Astrocyte of the cerebellum (primary cell): ENCODE measurements at places on chromosomes 3 and 15.

DNA sequence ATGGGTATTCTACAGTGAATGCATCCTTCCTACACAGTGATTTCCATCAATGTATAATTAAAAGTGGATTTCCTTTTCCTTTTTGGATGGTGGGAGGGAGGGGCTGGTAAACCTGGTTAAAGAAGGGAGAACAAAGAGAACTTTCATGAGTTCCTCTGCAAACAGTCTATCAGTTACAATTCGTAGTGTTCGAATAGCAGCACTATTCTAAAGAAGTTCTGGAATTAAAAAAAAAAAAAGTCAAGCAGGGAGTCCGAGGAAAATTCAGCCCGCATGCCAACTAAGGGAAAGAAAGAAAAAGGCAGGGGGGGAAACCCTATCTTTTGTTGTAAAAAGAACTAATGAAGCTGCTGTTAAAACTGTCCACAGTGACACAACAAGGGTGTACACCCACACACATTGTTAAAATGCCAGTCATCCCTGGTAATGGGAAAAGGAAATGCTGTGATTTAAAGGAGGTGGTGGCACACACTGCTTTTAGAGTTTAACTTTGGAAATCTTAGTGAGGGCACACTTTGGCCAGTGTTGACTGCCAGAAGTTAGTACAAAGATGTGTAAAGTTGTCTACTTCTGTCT, 521.2 kb downstream of the ZIC1 start:
- no peak for DNase-seq

- no peak for DNase-seq
Observed at GRCh38 chr3:80350771-80351170, 583.0 kb upstream of the ROBO1 start.

GRCh38 chr3:33918126-33918756, 119.8 kb downstream of the PDCD6IP start:
- DNase-seq = no peak

DNA sequence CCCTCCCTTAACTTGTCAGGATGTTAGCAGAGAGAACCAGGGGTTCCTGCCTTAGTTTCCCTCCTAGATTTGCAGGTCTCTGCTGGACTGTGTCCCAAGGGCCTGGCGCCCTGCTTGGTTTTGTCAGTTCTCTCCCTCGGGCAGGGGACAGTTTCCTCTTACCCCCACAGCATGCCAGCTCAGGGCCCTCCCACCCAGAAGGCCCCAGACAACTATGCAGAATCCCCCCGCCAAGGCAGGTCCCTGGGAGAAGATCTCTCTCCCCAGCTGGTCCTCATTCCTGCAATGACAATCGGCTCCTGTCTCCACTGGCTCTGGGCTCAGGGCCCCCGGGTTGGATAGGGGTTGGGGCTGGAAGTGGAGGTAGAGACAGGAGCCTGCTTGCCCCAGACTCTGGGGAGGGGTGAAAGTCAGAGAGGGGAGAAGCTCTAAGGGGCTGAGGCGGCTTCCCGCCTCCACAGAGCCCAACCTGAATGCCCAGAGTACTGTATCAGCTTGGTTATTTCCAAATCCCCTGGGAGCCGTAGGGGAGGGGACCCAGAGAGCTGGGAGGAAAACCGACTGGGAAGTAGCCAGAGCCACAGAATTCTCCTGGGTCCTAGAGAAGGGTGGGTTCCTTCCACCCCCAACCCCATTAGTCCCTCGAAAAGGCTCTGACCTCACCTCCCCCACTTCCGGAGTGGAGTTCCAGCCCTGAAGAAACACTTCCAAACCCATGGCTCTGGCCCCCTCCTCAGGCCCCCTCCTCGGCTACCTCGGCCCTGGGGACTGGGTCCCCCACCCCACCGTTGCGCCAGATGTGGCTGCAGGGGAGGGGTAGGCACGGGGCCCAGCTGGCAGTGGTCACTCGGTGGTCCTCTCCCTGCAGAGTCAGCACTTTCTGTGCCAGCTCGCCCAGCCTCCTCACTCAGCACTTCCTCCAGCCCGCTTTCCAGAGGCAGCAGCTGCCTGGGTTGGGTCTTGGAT, 3.8 kb upstream of the LOXL1 start:
- peak; percentile 50 for DNase-seq

- no peak for DNase-seq
Observed at GRCh38 chr15:71124937-71125790, 9.9 kb downstream of the THSD4 start.

DNA sequence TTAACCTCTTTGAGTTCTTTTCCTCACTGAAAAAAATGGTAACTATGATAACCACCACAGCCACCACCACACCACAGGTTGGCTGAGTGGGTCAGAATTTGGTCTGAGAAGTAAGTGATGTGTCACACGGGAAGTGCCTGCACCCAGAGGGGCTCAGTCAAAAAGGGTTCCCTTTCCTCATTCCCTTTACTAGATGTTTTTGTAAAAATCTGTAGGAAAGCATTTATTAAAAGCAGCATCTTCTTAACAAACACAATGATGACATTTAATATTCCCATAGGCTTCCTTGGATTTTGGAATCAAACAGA, 23.2 kb downstream of the CFAP92 start:
- DNase-seq = no peak

DNA sequence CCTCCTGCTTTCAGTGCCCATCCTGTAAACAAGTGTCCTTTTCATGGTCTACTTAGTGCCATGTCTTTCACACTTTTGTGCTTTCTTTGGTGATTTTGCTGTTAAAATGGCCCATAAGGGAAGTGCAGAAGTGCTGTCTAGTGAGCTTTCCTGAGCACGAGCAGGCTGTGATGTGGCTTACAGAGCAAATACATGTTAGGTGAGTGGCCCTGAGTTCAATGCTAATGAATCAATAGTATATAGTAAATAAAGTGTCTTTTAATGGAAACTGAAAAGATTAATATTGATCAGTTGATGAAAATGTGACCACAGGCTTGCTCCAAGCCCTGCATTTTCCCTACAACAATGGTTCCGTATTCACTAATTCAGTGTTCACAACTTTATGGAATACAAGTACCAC, 5.7 kb downstream of the SH3BP5 start:
- no peak for DNase-seq

- DNase-seq = no peak
Observed at GRCh38 chr3:73626106-73626505, 1.4 kb upstream of the PDZRN3 start.

- no peak for DNase-seq
Observed at GRCh38 chr15:85048430-85048829, 66.8 kb downstream of the PDE8A start.

GRCh38 chr3:73249047-73249446, 187.6 kb downstream of the EBLN2 start:
- DNase-seq = no peak

- DNase-seq = peak; percentile 65
Observed at GRCh38 chr3:127791221-127791913, 30.9 kb downstream of the MGLL start.

GRCh38 chr3:13596426-13597205, 47.7 kb downstream of the FBLN2 start:
- DNase-seq = no peak

DNA sequence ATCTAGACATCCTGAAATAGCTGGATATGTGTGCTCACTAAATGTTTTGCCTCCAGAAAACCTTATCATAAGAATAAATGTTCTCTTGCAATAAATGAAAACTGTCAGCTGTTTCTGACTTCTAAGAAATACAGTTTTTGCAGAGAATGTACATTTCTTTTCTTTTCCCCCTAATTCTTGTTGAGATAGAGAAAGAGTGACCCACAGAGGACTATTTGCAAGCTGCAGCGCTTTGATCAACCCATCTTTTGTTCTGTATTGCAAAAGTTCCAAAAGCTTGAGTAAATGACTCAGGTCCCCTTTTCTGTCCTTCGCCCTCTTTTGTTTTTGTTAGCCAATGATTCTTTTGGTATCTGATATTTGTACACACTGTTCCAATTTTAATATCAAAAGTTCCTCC, 141.9 kb downstream of the BBX start:
- no peak for DNase-seq

DNA sequence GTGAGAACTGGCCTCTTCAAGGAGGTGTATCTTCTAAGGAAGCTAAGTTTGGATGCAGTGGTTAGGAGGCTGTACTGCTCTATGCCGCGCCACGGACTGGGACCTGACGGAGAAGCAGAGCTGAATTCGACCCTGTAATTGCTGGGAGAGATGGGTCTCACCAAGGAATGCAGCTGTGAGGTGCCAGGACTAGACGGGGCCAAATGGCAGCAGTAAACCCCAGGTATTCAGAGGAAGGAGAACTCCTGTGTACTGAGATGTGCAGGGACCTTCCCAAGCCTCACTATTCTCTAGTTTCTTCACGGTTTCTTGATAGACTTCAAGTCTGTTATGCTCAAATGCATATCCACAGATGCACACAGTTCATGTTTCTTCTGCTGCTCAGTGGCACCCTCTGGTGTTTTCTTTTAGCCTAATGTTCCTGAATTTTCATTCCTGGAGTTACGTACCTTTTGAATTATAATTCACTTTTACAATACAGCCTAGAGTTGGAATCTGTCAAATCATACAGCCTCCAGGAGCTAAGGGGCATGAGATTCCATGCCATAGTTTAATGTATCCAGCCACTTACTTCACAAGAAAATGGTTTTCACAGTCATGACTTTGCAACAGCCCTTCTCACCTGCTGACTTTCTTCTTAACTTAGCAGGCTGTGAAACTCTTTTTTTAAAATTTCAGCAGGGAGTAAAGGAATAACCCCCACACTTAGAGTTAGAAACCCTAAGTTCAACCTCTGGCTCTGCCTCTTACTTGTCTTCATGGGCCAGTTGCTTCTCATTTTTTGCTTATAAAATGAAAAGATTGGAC, 61.8 kb downstream of the GLDN start:
- peak; percentile 26 for DNase-seq

DNA sequence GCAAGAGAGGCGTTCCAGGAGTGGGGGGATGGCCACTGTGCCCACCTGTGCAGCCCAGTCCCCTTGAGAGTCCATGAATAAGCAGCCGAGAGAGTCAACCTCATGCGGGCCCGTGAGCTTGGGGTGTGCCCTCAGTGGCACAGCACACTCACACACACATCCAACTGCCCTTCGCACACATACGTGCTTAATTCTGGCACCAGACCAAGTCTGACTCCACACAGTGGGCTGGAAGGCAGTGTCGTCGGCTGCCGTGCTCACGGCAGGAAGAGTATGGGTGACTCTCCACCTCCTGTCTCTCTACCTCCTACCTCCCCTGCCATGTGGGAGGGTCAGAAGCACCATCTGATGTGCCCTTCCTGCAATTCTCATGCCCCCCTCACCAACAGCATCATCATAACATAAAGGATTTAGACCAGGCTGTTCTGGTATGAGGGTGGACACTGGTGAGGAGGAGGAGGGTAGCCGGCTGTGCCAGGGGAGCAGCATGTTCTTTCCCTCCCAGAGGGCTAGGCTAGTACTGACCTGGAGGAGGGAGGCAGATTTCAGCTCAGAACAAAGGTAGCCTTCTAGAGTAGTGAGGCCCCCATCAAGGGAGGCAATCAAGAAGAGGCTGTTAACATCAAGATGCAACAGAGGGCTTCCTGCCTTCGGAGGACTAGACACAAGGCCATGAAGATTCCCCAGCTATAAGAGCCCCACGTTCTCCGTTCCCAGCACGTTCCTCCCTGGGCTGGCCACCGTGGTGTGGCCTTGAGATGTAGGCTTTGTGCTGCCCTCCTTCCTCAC, 5.3 kb upstream of the STRA6 start:
- no peak for DNase-seq

- no peak for DNase-seq
Observed at GRCh38 chr3:139440639-139441556, 35.4 kb downstream of the RBP2 start.

- no peak for DNase-seq
Observed at GRCh38 chr15:24899367-24899766, 55.4 kb upstream of the SNRPN start.

GRCh38 chr3:183275418-183275817, 22.4 kb downstream of the B3GNT5 start:
- DNase-seq = peak; percentile 48

DNA sequence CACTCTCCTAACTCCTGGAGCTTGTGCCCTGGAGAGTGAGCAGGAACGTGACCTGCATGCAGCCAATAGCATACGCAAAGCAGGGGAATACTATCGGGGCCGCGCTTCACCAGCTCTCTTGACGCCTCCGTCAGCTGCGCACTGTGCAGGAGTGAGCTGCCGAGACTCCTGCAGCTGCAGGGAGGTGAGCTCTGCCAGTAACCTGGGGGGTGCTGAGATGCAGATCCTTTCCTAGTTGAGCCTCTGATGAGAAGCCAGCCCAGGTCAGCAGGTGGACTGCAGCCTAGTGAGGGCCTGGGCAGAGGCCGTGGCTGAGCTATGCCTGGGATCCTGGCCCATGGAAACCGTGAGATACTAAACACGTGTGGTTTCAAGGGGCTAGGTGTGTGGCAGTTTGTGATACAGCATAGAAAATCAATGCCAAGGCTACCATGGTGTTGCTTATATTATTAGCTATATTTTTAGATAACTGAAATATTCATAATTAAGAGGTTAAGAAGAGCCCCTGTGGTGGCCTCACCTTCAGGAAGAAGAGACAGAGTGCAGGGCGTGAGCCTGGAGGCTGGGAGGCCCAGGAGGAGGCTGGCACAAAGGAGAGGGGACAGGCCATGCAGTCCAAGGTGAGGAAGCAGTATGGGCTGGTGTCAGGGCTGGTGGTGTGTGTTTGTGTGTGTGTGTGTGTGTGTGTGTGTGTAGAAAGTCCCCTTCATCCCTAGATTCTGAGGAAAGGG, 5.9 kb upstream of the DNAJB8 start:
- no peak for DNase-seq

- DNase-seq = peak; percentile 83
Observed at GRCh38 chr15:68536331-68537095, 42.3 kb upstream of the CORO2B start.

DNA sequence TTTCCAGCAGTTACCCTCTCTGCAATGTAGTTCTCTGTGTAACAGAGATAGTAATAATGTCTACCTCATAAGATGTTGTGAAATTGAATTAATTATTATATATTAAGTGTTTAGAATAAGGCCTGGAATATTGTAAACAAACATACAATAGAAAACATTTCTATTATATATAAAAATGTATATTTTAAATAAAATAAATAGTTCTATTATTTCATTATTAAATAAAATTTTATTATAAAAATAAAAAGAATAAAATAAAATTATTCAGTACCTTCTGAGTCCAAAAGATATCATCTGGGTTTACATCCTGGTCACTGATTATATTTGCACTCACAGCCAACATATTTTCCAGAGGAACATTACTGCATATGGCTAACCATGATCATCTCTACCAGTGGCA, 135.4 kb downstream of the LRRC3B start:
- DNase-seq = no peak

- no peak for DNase-seq
Observed at GRCh38 chr15:59406446-59406845, 31.5 kb upstream of the FAM81A start.

GRCh38 chr3:145005427-145005826, 1033.8 kb downstream of the DIPK2A start:
- DNase-seq = no peak

DNA sequence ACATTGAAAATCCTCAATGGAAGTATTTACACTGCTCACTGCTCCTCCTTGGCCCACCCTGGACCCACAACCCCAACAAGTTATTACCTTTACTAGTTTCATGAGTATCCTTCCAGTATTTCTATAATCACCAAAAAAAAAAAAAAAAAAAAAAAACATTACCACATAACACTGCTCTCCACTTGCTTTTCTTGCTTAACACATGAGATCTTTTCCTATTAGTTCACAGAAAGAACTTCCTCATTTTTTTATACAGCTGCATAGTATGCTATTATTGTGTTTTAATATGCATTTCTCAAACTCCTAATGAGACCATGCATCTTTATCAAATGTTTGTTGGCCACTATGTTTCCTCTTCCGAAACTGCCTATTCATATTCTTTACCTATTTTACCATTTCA, 14.6 kb downstream of the GABPB1 start:
- DNase-seq = no peak
